ENCODE measurements at places on chromosomes 1 and 21.

GRCh38 chr1:29383746-29384371, 147.5 kb downstream of the PTPRU start:
- no peak for DNase-seq

DNA sequence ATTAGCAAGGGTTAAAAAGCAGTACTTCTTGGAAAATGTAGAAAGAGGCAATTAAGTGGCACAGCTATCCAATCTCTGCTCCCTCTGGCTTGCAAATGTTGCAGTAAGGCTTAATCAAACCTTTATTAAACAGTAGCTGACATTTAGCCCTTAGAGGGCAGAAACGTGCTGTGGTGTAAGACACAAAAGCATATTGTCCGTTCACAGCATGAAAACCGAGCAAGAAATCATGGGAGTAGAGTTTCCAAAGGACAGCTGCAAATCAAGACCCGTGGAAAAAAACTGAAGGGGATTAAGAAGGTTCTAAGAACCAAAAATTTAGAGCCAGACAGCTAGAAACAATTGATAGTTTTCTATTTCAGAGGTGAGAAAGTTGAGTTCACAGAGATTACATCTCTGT, 13.1 kb downstream of the ZP4 start:
- peak; percentile 44 for DNase-seq

DNA sequence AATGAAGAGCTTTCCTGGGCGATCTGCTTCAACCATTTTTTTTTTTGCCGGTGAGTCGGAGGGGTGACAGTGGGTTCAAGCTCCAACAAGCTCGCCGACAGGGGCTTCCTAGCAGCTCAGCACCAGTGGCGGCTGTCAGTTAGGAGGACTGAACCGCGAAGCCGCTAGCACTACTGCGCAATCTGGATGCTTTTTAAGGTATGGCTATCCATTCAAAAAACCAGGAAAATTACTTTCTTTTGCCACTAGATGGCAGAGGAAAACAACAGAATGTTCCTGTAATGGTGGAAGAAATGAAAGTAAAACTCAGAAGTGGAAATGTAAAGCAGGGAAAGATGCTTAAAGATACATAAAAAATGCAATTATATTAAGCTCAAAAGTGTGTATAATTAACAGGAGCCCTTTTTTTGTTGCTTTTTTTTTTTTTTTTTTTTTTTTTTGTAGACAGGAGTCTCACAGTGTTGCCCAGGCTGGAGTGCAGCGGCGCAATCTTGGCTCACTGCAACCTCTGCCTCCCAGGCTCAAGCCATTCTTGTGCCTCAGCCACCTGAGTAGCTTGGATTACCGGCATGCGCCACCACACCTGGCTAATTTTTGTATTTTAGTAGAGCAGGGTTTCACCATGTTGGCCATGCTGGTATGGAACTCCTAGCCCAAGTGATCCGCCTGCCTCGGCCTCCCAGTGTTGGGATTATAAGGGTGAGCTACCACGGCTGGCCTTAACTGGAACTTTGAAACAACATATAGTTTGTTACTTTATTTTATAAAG, 8.5 kb downstream of the KYAT3 start:
- DNase-seq, result peak; percentile 20

GRCh38 chr1:152110365-152110859, 4.8 kb downstream of the TCHH start:
- peak; percentile 90 for DNase-seq

GRCh38 chr1:37480581-37481288, 6.4 kb downstream of the ZC3H12A start:
- no peak for DNase-seq

DNA sequence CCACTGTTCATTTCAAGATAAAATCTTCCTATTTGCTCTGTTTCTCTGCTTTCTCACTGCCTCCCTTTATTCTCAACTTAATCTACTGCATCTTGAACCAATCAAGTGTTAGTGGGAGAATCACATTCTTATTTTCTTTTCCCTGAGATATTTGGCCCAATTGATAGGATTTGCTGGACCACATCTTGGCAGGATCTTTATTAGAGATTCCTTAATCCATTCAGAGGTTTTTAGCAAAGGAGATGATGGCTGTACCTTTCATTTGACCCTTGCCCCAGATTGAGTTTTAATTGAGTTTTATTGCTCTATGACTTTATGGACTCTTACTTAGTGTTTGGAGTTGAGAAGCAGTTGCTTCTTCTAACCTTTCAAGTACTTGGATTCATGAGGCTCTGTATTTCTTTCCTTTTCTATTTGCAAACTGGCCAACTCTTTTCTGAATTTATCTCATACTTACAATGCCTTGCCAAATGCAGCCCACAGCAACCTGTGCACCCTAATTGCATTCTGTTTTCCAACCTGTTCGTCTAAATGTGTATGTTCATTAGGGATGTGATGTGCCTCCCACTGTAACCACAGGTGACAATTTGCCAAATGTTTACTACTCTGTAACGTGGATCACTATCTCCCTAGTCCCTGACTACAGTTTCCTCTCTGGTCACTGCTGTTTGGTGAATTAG, 274.8 kb upstream of the KAZN start:
- DNase-seq, result no peak

- DNase-seq, result no peak
Measured at GRCh38 chr1:111214074-111214801, 13.3 kb upstream of the CHI3L2 start.

DNA sequence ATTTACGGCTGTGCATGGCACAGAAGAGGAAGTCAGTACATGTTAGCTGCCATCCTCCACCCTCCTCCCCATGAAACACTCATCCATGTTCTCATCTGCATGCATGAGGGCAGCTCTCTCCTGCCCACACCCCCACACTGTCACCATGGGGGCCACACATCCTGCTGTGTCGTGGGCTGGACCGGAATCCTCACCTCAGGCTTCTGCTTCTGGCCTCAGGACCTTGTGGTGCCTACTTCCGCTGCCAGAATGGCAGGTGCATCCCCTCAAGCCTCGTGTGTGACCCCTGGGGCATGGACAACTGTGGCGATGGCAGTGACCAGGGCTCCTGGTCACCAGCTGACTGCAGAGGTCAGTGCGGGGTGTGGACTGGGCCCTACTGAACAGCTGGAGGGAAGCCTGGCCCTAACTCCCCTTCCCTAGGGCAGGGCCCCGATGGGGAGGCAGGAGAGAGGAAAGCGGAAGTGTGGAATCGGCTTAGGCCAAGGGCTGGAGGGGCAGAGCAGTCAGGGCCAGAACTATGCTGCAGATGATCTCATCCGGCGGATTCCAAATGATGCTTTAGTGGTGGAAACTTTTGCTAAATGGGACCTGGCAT, 3.8 kb downstream of the LDLRAD2 start:
- no peak for DNase-seq

DNA sequence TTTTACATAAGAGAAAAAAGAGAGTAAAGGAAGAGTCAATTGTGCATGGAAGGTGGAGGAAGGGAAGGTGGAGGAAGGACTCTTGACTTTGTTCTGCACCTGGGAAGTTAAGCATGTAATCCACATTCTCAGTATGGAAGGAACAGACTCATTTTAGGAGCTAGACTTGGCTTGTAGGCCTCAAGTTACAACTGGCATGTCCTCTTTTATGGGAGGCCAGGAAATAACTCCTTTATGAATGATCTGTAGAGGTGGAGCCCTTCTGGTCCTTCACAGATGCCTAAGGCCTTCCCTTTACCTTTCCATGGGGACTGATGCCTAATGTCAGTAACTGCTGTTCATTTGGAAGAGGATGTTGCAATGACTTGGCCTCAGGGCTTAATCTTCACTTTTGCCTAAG, 29.4 kb upstream of the CCSAP start:
- DNase-seq, result no peak

DNA sequence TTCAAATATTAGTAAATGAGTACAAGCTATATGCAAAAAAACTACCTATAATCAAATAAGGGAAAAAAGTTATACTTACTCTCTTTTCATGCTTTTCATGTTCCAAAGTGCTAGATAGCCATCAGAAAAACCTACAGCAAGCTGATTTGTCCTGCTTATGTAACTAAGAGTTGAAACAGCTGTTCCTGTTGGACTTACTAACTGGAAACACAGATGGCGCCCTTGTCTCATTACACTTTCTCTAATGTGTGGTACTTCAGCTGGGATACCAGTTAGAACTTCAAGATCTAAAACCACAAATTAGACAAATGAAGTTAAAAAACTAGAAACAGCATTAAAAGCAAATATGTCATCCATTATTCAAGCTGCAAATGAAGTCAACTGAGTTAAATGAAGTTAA, 24.3 kb downstream of the AHCTF1 start:
- DNase-seq, result peak; percentile 8

- DNase-seq, result no peak
Measured at GRCh38 chr21:17900281-17900989, 81.3 kb upstream of the C21orf91 start.

DNA sequence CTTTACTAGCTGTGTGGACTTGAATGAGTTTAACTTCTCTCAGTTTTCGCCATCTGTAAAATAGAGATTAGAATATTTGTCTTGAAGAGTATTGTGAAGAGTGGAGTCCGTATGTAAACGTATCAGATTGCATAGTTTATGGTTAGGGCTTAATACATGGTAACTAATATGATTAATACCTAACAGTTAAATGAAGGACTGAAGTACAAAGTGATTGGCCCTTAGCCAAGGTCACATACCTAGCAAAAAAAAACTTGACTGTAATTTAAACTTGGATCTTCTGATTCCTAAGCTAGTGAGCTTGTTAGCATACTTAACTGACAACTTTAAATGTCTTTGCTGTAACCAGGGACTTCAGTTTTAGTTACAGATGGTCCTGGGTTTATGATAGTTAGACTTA, 1.9 kb downstream of the GIPC2 start:
- no peak for DNase-seq

DNA sequence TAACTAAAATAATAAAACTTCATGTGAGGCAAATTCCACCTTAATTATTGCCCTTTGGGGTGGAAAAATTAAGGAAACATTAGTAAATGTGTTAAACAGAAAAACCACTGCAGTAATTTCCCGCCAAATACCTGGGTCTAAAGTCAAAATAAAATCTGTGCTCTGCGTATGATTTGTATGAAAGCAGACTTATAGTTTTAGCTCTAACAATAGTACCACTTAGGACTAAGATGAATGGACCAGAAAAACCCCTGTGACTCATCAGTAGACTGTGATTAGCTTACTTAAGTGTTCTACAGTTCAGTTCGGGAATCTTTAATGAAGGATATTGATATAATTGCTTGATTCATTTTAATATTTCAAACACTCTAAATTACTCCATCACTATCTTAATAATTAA, 23.3 kb upstream of the C1orf105 start:
- DNase-seq, result no peak

Data from retina (tissue), 1 donor.